ENCODE measurements at places on chromosomes 3 and 15.

- DNase-seq, result no peak
Observed at GRCh38 chr15:42184296-42184695, 23.8 kb downstream of the VPS39 start.

- DNase-seq, result no peak
Observed at GRCh38 chr3:195828762-195829161, 17.0 kb upstream of the MUC4 start.

- no peak for DNase-seq
Observed at GRCh38 chr3:156230278-156230900, 110.0 kb downstream of the KCNAB1 start.

DNA sequence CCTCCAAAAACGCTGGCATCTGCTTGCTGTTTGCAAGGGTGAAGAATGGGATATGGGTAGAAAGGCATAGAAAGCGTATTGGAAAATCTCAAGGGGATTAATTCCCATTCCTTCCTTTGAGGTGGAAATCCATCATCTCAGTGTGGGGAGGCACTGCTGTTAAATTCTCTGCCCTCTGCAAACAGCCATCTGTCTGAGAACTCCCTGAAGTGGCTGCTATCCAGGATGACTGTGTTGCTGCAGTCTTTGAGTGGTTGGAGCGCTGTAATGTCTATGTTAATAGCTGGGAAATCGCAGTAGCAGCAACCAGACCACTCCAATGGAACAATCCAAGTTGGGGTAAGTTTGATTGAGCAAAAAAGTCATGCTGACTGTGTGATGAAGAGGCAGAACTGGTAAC is 625.9 kb downstream of the NLGN1 start:
- DNase-seq, result peak; percentile 18

DNA sequence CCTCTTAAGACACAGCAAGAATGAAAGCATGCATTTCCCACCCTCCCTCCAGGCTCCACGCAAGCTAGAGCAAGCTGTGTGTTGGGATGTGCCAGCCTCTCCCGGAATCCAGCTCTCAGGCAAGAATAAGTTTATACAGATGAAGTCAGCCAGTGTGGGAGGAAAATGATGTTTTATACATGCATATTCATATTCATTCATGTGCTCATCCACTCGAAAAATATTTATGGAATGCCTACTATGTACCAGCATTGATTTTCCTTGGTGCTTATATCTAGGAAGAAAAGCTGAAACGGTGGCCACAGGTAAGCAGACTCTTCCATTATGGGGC is 62.7 kb downstream of the KLHL6 start:
- DNase-seq, result no peak

- no peak for DNase-seq
Observed at GRCh38 chr15:65196637-65197336, 11.6 kb upstream of the CLPX start.

GRCh38 chr3:16828815-16829214 is 55.9 kb upstream of the PLCL2 start:
- no peak for DNase-seq

GRCh38 chr15:75620841-75621391 is 4.6 kb downstream of the SNUPN start:
- no peak for DNase-seq

DNA sequence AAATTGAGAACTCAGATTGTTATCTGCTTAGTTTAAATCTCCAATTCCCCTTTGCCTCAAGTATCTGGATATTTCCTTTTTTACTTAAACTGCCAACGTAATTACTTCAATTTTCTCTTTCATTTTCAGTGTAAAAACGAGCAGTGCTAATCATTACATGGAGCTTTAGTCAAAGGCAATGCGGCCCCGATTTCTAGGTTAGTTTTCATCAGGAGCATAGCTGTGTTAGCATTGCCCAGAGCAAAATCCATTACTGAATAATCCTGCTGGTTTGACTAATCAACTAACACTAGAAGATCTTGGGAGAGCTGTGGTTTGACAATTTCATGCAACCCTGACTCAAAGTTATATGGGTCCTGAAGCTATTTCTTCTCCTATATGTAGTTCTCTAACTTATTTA is 46.2 kb downstream of the ZPLD1 start:
- no peak for DNase-seq

DNA sequence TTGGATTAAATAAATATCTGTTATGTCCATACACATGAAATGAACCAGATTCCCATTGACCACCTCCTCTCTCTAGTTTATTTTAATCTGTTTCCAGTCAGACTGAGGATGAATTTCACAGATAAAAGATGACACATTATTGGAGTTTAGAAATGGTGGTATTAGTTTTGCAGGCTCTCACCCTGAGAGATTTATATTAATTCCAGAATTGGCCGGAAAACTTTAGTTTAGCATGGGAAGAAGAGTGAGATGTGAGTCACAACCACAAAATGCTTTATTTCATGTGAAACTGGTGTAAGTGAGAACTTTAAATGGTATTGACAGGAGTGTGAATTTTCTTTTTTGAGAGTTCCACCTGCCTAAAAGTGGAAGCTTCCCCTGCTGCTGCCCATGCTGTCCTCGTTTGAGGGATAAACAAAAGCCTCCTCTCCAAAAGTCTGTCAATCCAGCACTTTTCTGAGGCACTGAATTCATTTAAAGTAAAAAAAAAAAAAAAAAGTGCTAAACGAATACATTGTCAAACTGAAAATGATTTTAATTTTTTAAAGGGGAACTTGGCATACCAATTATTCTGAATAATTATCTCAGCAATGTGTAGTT is 65.1 kb upstream of the EPHA3 start:
- no peak for DNase-seq

GRCh38 chr3:124303305-124303910 is 311.5 kb upstream of the ROPN1 start:
- no peak for DNase-seq

Measured in anterior cingulate cortex (tissue), 58 donors.